ENCODE measurements at places on chromosomes 6 and 20.

DNA sequence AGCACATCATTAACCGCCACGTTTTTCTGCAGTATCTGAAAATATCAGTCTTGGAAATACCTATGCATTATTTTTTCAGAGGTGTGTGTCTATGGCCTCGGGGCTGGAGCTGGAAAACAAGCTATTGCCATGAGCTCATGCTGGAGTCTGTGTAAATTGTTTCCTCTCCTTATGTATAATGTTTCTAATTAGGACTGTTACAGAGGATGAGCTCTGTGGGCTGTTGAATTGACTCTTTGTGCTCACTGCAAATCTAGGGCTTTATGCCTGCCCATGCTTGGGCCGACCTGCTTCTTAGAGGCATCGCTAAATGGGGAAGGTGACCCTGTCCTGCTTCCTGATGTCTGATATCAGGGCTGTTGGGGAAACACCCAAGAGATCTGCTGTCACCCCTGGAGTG, 80.8 kb upstream of the SLC22A16 start:
- DNase-seq: no peak

DNA sequence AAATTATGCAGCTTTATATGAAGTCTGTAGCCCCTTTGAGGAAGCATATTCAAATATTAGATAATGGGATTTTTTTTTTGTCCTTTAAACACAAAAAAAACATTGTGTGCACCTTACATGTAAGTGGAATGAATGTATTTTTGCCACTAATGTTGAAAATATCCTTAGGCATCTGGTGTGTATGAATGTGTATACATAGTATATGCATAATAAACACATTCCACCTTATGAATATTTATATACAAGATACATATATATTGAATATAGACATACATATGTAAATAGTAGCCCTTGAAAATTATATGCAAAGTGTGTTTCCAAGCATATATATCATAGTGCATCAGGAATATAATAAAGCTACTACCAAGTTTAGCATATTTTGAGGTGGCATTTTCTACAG, 94.8 kb downstream of the SOBP start:
- DNase-seq: no peak

DNA sequence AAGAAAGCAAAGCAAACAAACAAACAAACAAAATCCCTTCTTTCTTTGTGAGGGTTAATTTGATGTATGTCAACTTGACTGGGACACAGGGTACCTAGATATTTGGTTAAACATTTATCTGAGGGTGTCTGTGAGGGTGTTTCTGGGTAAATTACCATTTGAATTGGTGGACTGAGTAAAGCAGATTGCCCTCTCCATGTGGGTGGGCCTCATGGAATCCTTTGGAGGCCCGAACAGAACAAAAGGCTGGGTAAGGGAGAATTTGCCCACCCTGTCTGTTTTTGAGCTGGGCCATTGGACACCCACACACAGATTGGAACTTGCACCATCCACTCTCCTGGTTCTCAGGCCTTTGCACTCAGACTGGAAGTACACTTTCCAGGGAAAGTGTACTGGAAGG, 628.8 kb upstream of the CITED2 start:
- DNase-seq: no peak

DNA sequence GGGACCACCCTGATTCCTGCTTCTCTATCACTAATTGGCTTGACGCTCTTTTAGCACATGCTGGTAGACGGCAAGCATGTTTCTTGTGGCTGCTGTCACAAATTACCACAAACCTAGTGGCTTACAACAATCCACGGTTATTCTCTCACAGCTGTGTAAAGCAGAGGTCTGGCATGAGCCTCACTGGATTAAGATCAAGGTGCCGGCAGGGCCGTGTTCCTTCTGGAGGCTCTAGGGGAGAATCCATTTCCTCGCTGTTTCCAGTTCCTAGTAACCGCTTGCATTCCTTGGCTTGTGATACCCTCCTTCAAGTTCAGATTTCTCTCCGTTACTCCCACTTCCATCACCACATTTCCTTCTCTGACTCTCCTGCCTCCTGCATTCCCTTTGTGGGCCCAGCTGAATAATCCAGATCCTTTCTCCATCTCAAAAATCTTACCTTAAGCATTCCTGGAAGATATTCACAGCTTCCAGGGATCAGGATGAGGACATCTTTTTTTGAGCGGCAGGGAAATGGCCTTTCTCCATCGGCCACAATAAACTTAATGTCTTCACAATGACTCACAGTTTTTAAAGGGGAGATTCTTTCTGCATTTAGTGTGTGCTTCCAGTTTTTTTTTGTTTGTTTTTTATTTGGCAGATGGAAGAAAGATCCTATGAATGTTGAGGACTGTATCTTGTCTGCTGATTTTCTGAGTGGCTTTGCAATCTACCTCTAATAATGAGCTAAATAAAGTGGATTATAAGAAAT, 39.9 kb downstream of the BMP6 start:
- DNase-seq: no peak

DNA sequence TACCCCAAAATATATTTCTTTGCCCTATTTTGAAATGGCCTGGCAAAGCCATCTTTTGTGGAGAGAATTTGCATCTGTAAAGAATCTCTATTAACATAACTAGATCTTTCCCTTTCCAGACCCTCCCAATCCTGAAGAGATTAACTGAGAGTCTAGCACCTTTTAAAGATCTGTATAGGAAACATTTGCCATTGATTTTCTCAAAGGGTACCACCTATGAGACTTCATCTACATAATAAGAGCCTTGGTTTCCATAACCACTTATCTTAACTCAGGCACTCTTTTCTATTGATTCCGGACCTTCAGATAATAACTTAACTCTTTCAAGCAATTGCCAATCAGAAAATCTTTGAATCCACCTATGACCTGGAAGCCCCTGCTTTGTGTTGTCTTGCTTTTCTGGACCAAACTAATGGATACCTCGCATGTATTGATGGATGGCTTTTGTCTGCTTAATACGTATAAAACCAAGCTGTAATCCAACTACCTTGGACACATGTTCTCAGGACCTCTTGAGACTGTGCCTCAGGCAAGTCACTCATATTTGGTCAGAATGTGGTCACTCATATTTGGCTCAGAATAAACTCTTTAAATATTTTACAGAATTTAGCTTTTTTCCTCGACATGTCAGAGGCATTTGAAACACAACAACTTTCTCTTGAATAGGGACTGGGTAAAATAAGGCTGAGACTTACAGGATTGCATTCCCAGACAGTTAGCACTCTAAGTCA, 31.4 kb downstream of the SLC22A2 start:
- no peak for DNase-seq

- DNase-seq: no peak
Measured at GRCh38 chr6:92822222-92822621, 597.1 kb downstream of the EPHA7 start.

DNA sequence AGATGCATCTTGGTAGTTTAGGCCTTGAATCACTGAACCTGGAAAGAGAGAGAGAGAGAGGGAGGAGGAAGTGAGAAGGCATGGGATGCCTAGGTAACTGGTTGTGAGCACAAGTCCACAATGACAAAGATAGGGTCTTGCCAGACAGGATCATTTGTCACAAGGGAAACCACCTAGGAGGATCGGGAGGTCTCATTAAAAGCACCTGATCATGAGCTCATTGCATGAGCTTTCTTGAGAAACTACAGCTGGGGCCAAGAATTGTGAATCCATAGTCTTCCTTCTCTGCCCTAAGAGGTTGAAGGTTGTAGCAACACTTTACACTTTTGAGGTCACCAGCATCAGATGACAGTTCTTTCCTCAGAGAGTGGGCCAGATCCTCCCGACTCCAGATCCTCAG, 195.7 kb downstream of the CD83 start:
- no peak for DNase-seq

DNA sequence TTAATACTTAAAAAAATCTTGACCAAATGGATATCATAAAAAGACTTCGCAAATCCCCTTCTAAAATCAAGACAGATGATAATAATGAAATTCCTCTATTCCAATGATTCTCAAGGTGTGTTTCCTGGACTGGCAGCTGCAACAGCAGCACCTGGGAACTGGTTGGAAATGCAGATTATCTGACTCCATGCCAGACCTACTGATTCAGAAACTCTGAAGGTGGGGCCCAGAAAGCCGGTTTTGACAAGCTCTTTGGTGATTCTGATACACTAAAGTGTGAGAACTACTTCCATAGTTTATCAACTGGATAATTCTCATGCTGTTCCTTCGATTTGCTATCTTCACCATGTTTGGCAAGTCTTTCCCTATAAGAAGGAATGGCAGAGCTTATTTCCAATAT, 252.1 kb downstream of the COL12A1 start:
- no peak for DNase-seq

DNA sequence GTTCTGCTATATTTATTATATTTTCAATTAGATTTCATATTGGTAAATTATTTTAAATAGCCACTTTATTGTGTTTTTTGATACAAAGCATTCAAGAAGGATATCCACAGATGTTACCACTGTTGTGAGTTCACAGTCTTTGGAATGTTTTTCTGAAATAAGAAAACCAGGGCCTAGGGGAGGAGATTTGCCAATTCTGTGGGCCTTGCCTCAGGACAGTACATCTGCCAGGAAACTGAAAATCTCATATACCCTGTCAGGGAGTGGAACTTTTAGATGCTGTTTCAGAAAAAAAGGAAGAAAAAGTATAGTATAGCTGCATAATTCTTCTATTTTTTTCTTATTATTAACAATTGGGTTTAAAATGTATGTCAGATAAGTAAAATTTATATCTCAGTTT, 995.9 kb upstream of the ADGRB3 start:
- no peak for DNase-seq

GRCh38 chr6:20947977-20948376, 413.7 kb downstream of the CDKAL1 start:
- DNase-seq: no peak

- DNase-seq: no peak
Measured at GRCh38 chr20:46938434-46938833, 43.8 kb downstream of the EYA2 start.

GRCh38 chr6:81683912-81684311, 68.6 kb downstream of the TENT5A start:
- no peak for DNase-seq

- DNase-seq: no peak
Measured at GRCh38 chr20:31704225-31705119, 18.2 kb downstream of the BCL2L1 start.

- no peak for DNase-seq
Measured at GRCh38 chr20:3680701-3681351, 984 bp downstream of the ADAM33 start.

DNA sequence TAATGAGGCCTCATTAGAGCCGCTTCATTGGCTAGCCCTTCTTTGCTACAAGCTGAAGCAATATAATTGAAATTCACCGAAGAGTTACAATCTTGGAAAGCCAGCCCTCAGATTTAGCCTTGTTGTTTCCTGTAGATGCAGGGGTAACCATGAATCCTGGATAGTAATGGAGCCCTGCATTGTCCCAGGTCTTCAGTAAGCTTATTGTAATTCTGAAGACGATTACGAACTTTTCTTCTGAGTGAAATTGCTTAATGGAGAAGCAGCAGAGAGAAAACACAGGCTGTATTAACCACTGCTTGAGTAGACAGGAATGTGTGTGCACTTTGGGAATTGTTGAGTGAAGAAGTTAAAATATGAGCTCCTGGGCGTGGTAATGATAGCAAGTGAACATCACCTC, 26.3 kb upstream of the NAA20 start:
- no peak for DNase-seq

GRCh38 chr6:52336919-52337561, 24.9 kb upstream of the PAQR8 start:
- DNase-seq: no peak

GRCh38 chr20:51729771-51730170, 38.4 kb downstream of the ATP9A start:
- no peak for DNase-seq

- DNase-seq: no peak
Measured at GRCh38 chr20:58718729-58719128, 26.1 kb downstream of the NPEPL1 start.

GRCh38 chr20:29297411-29298270, 1959.8 kb upstream of the DEFB115 start:
- DNase-seq: no peak

DNA sequence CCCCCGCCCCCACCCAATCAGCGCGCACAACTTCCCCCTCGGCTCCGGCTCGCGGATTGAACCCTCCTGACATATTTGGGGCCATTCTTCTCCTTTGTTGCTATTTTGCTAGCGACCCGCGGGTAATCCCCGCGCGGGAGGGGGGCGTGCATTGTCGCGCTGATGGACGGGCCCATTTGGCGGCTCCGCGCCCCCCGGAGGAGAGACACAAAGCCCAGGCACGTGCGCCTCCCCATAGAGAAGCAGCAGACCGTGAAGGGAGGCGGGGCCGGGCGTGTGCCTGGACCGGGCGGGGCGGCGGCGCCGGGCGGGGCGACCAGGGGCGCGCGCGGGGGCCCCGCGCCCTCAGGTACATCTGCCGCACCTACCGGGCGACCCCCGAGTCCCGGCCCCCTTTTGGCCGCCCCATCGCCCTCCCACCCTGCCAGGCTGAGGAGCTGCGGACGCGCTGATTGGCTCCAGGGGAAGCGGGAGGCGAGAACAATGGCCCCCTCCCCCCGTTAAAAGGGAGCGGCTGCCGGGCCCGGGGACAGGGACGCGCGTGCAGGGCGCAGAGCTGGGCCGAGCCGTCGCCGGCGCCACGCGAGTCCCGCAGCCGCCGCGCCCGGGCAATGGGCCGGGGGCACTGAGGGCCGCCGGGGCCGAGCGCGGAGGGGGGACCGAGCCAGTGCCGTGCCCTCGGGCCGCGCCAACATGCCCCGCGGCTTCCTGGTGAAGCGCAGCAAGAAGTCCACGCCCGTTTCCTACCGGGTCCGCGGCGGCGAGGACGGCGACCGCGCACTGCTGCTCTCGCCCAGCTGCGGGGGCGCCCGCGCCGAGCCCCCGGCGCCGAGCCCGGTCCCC, at the start of gene INSM1:
Gene INSM1, plus strand, starts transcription at position 530 of the 843 bp plus-strand sequence. Its CDS starts 164 bp downstream, at position 694.
- no peak for DNase-seq

DNA sequence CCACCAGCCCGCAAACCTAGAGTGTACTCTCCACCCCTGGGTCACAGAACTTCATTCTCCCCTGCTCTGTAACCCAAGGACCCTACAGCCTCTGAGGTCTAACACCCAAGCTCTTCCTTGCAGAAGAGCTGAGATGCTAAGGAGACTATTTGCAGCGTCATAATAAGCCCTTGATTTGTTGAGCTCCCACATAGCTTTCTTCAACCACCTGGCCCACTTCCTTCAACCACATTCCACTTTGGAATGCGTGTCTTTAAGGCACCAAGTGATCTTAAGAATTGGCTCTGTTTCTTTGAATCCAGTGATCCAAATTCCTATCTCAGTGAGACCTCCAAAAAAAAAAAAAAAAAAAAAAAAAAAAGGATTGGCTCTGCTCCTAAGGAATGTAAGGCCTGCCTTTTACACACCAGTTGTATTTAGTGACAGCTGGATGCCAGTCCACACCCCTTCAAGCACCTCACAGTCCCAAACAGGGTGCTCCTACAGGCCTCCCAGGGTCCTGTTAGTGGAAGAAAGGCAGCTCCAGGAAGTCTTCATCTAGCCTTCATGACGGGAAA, 106.2 kb downstream of the UBE3D start:
- no peak for DNase-seq

- no peak for DNase-seq
Measured at GRCh38 chr6:38393986-38394385, 245.7 kb downstream of the BTBD9 start.

Measured in right renal pelvis (tissue), 4 donors.